ENCODE measurements at places on chromosomes 16 and 17. TPM values are rescaled to one million over a fixed set of nuclear protein-coding genes. Genes with fewer than 3 reads are reported as not detected.

Gene TPPP3
- polyA plus RNA-seq = 8.6 TPM

Gene SOX8
- under 0.01 TPM for polyA plus RNA-seq

Gene BICDL2
- 62.5 TPM for polyA plus RNA-seq

Gene GLP2R
- polyA plus RNA-seq = 15.0 TPM

Gene CCL7
- not detected for polyA plus RNA-seq

Gene TBC1D3C
- not detected for polyA plus RNA-seq

Gene NLRC3
- polyA plus RNA-seq = 7.0 TPM

Gene KRTAP16-1
- polyA plus RNA-seq = not detected

Gene GJD3
- polyA plus RNA-seq = 0.64 TPM

Gene SREBF1
- polyA plus RNA-seq = 172 TPM

Gene SMYD4
- polyA plus RNA-seq = 2.5 TPM

DNA sequence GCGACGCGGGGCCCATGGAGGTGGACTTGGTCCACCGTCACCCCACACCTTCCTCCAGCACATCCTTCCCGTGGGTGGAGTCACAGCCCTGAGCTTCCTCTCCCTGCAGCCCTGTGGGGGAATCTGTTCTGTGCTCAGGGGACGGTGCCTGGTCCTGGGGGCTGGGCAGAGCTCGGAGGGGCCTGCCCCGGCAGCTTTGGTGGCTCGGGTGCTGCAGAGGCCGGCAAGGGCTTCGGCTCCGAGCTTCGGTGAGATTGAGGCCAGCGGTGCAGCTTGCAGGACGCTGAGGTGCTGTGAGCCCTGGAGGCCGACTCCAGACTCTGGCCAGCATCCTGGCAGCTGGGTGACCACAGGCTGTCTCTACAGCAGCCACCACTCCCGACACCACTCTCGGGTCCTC is 36.4 kb downstream of the METRNL start:
- no peak for DNase-seq

- DNase-seq = peak; percentile 88
These were observed 33.8 kb upstream of the CRISPLD2 start for GRCh38 chr16:84785843-84786581.

GRCh38 chr16:79980650-79981521 is 380.3 kb upstream of the MAF start:
- no peak for DNase-seq

DNA sequence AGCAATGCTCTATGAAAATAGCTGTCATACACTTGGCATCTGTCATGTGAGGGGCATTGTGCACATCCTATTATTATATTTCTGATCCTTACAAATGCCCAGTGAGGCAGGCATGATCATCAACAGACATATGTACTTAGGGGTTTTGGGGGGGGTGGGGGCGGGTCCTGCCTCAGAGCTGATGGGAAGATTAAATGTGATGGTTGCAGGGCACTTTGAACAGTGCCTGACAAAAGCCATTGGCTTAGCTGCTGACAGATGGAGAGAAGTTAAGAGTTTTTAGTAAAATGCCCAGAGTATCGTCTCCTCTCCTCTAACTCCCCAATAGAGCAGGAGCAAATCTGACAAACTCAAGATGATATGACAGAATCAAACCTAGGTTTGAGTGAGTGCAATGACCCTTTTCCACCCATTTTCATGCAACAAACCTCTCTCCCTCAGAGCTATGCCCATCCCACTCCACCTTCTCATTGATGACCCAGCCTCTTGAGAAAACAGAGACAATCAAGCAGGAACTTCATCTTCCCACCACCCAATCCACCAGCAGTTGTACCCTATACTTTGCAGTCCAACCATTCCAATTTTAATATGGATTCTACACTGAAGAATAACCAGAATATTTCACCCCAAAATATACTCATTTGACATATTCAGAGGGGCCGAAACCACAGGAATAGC is 4.8 kb downstream of the KLHL11 start:
- DNase-seq = no peak

GRCh38 chr16:2436110-2436509 is 6.9 kb downstream of the CCNF start:
- peak; percentile 34 for DNase-seq

DNA sequence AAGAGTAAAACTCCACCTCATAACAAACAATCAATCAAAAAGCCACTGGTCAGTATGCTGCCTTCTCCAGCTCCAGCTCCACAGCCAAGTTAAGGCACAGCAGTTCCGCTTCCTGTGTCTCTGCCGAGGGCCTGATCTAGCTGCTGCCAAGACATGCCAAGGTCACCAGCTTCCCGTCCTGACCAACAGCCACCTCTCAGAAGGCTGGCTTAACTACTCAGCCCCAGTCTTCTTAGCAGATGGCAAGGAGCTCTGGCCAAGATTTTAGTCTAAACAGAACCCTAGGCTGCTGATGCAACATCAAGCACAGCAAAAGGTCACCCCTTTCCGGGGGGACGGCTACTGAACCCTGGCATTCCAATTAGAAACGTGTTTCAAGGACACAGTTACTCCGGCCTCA is 17.7 kb upstream of the MNT start:
- peak; percentile 81 for DNase-seq

DNA sequence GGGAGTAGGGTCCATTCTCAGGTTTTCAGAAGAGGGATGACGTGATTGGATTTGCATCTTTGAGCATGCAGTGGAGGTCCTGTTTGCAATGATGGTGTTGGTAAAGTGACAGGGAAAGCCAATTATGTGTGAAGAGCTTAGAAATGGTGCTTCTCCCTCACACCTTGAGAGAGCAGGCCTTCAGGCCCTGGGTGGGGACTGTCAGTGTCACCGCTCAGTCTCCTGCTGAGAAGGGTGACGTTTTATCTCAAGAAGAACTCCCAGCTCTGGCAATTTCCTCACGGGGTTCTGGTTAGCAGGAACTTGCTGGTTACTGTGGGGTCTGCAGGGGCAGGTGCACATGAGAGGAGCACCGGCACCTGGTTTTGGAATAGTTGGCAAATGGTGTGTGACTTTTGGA is 11.2 kb downstream of the PLCG2 start:
- DNase-seq = no peak

- DNase-seq = no peak
These were observed 4.7 kb upstream of the CNOT1 start for GRCh38 chr16:58634265-58634802.

DNA sequence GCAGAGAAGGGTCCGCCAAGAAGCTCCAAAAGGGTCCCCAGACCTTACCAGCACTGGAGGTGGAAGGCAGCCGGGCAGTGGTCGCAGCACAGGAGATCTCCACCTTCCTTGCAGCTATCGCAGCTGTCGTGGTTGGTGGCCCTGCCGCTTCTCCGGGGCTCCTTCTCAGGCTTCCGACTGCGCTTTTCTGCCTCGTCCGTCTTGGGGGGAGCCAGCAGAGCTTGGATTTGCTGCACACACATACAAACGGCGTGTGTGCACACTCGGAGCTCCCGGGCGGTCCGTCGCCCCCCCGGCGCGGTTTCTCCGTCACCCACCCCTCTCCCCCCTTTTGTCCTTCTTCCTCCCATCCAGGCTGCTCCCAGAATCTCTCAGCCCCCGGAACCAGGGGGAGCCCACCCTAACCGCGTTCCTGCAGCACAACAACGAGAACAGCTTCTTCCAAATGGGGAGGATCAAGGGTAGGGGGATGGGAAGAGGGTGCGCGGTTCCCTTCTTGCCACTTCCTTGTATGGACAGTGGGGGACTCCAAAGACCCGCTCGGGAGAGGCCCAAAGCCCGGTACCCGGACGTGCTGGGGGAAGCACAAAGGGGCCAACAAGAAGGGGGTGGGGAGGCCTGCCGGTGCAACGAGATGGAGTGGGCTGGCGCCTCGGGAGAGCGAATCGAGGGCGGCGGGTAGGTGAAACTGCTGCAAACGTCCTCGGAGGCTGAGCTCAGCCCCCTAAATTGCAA is 1.1 kb downstream of the PHF12 start:
- DNase-seq = peak; percentile 87

DNA sequence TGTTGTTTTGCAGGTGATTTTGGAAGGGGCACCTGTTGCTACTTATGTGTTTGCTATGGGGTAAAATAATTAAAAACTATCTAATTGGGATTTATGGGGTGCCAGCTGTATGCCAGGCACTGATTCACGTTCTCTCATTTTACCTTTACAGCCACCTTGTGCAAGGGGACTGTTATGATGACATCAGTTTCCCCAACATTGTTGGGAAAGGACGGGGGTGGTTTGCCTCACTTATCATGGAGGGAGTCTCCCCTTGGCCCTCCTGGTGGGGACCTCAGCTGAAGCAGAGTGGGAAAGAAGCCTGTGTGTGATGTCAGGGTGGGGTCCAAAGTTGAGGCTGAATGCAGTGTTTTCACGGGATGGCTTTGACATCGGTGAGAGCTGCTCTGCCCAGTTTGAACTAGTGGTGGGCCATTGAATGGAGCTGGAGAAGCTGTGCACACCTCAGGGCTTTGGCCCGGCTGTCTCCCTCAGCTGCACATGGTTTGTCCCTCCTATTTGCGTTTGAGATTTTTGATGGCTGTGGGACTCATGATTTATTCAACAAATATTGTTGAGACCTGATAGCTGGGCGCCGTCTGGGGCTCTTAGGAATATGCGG is 36.1 kb downstream of the CMIP start:
- no peak for DNase-seq

DNA sequence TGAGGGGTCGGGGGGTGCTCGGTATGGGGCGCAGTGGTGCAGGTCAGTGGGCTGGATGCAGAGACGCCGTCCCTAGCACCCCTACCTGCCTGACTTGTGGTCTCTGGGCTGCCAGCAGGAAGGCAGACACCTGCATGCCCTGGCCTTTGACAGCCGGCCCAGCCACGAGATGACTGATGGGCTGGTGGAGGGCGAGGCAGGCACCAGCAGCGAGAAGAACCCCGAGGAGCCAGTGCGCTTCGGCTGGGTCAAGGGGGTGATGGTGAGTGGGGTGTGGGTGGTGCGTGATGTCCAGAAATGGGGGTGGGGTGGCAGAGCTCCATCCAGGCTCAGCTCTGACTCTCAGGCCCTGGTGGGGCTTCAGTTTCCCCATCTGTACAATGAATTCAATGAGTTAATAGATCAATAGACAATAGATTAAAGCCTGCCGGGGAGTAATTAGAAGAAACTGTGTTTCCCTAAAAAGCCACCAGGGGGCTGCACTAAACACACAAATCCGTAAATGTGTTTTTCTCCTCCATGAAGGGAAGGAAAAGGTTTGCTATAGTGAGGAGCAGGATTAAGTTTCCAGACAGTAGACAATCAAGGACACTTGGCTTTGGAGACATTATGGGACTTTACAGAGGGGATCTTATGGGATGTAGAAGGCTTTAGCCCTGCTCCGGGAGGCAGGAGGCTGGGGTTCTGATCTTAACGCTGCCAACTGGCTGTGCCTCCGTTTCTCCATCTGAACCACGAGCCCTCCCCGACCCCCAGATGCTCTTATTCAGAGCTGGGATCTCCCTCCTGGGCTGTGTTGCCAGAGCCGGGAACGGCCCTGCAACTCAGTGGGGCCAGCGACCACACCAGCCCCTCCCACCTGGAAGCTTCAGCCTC is 2.2 kb downstream of the SLC12A3 start:
- no peak for DNase-seq

- DNase-seq = no peak
These were observed 5.4 kb downstream of the RHBDF2 start for GRCh38 chr17:76495663-76496400.

DNA sequence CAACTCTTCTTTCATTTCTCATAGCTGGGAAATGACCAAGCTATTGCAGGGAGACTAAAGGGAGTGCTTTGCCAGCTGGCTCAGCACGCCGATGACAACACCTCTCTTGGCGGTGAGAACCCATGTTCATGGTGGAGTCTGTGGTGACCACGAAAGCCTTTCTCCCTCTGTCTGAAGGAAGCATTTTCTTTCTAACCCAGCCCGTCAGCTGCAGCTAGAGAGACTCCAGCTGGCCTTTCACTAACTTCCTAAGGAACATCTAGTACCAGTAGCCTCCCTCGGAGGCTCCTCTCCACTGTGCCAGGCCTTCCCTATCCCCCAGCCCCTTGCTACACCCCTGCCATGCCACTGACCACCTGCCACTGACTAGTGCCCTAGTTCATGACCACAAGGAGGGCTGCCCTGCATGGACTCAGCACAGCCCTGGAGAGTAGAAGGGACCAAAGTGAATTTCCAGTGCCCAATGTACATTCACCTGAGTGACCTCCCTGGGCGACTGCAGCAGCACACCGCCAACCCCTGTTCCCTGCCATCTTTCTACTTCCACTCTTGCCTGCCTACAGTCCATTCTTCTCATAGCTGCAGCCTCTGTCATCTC is 81.3 kb downstream of the CBLN1 start:
- DNase-seq = no peak

- DNase-seq = no peak
These were observed 67.1 kb downstream of the CLEC18A start for GRCh38 chr16:70018254-70018653.

- no peak for DNase-seq
These were observed at the start of gene BHLHA9 for GRCh38 chr17:1270210-1271029. Gene BHLHA9 (plus strand): TSS chr17:1270444. CDS start chr17:1270564, 120 bp downstream.

DNA sequence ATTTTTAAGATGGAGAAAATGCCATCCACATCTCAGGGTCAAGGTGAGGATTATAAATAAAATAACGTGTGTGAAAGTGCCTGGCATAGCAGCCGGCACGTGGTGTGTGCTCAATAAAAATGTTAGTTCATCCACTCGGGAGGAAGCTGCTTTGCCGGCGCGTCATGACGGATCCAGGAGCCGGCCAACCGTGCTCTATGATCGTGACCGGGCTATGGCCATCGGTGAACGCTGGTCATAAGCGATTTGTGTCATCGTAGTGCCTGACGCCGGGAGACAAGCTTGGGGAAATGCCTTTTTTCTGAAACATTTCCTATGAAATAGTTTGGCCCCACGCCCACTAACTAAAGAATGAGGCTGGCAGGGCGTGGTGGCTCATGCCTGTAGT is 74.0 kb downstream of the CMC2 start:
- peak; percentile 79 for DNase-seq

DNA sequence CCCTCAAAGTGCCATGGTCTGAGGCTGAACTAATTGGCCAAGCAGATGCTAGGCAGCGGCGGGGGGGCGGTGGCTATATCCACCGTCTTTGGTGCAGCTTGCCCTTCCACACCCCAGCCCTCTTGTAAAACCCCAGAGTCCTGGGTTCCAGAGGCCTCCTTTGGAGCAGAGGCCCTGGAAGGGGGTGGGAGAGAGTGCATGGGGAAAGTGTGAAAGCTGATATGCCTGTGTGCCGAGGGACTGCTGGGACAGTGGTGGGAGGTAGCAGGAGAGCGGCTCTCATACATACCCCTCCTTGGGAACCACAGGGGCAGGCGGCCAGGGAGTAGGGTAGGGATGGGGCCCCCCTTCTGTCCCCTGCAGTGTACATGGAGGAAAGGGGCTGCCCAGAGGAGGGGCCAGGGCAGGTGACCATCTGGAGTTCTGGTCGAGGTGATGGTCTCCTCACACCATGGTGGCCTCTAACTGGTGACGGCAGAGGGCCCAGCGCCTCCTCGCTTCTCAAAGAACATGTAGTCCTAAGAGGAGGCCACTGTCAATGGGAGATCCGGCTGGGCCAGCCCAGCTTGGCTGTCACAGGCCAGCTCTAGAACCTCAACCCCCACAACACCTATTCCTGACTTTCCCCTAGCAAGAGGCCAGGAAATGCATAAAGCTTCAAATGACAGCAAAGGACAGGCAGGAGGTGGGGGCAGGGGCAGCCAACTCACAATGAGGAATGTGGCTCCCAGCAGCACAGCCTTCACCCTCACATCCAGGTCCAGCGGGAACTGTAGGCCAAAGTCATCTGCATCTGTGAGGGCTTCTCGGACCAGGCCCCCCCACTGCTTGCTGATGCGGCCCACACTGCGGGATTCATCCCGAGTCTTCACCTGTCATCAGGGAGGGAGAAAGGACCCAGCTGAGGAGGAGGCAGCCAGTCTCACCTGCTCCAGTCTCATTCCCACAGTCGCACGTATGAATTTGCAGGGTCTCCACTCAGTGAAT is 4.1 kb downstream of the PLSCR3 start:
- no peak for DNase-seq

GRCh38 chr16:52546291-52547003 is 496 bp downstream of the TOX3 start:
- no peak for DNase-seq
